Temporal lobe (tissue), 4 donors: ENCODE measurements at places on chromosomes 11 and 22. TPM values are rescaled to one million over a fixed set of nuclear protein-coding genes. Genes with fewer than 3 reads are reported as not detected.

Gene SPINDOC
- 8.1 TPM for total RNA-seq

Gene DDX25
- total RNA-seq = 19.9 TPM

Gene ZP1
- total RNA-seq = not detected

Gene CLP1
- total RNA-seq = 9.8 TPM

Gene KCNJ1
- total RNA-seq = not detected

Gene MOGAT2
- 0.25 TPM for total RNA-seq

Gene TRIM48
- not detected for total RNA-seq

Gene KRTAP5-11
- total RNA-seq = not detected

Gene TP53AIP1
- 0.25 TPM for total RNA-seq

Gene TIMP3
- 18.2 TPM for total RNA-seq

Gene ROBO4
- 3.9 TPM for total RNA-seq

Gene SEPTIN3
- total RNA-seq = 172 TPM

Gene RAB6A
- 164 TPM for total RNA-seq

Gene WNT7B
- 2.7 TPM for total RNA-seq

Gene PHLDA2
- total RNA-seq = not detected

Gene CBX7
- 4.7 TPM for total RNA-seq

Gene CCDC73
- total RNA-seq = under 0.01 TPM

Gene RASL10A
- 4.9 TPM for total RNA-seq

Gene KDELR3
- 1.5 TPM for total RNA-seq

Gene TENM4
- 80.6 TPM for total RNA-seq

Gene ARHGAP20
- 52.4 TPM for total RNA-seq

Gene INS
- not detected for total RNA-seq

Gene TRIM51
- total RNA-seq = not detected

Gene HEPHL1
- total RNA-seq = not detected

Gene MS4A6E
- total RNA-seq = not detected

Gene NCF4
- total RNA-seq = 0.74 TPM

Gene MS4A3
- total RNA-seq = 0.98 TPM

Gene BTG4
- not detected for total RNA-seq

Gene SLC22A9
- under 0.01 TPM for total RNA-seq

Gene NEAT1
- 8.4 TPM for total RNA-seq

Gene C22orf42
- not detected for total RNA-seq

Gene ALDH3B2
- under 0.01 TPM for total RNA-seq

Gene SCUBE2
- total RNA-seq = 3.9 TPM

Gene MS4A15
- total RNA-seq = not detected

Gene OR4X1
- not detected for total RNA-seq

Gene SPI1
- 1.7 TPM for total RNA-seq
